ENCODE measurements at places on chromosomes 13 and 19.

DNA sequence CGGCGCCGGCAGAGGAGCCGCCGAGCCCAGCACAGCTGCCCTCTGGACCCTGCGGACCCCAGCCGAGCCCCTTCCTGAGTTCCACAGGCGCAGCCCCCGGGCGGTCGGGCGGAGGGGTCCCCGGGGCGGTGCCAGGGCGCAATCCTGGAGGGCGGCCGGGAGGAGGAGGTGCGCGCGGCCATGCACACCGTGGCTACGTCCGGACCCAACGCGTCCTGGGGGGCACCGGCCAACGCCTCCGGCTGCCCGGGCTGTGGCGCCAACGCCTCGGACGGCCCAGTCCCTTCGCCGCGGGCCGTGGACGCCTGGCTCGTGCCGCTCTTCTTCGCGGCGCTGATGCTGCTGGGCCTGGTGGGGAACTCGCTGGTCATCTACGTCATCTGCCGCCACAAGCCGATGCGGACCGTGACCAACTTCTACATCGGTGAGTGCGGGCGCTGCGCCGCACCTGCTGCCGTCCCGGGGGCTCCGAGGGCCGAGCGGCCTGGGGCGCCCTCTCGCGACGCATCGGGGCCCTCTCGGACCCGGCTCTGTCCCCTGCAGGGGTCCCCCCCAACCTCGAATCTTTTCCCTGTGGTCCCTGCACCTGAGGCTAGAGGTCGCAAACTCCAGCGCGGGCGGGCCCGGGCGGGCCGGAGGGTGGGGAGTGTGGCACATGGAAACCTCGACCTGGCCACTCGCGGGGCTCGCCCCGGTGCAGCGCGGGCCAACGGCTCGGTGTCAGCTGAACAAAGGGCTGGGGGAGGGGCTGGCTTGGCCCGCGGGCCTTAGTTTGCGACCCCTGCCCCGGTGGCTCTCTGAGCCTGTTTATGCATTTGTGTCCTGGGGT lies at the start of gene KISS1R:
Gene KISS1R (plus strand): TSS at position 11 of the 829 bp plus-strand sequence. CDS start 170 bp downstream, at position 181.
- H3K36me3 ChIP-seq: no peaks in the 10 kb centered on the region
- peaks cover 25% of the 10 kb centered on the region for H3K27me3 ChIP-seq
- H3K4me3 ChIP-seq: peak within 1 kb of the TSS; percentile 31
- H3K4me1 ChIP-seq: peaks cover 41% of the 10 kb centered on the region
- no peak for DNase-seq

DNA sequence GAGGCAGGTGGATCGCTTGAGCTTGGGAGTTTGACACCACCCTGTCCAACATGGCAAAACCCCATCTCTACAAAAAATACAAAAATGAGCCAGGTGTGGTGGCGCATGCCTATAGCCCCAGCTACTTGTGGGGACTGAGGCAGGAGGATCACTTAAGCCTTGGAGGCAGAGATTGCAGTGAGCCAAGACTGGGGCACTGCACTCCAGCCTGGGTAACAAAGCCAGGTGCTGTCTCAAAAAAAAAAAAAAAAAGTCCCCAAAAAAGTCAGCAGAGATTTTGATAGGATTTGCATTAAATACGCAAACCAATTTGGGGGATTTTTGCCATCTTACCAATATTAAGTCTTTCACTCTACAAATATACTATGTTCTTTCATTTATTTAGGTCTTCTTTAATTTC lies 21.7 kb upstream of the RPL21 start:
- no peak overlapping the region for H3K27ac ChIP-seq
- H3K4me1 ChIP-seq: no peaks in the 10 kb centered on the region
- no peak for DNase-seq
- H3K36me3 ChIP-seq: no peaks in the 10 kb centered on the region

DNA sequence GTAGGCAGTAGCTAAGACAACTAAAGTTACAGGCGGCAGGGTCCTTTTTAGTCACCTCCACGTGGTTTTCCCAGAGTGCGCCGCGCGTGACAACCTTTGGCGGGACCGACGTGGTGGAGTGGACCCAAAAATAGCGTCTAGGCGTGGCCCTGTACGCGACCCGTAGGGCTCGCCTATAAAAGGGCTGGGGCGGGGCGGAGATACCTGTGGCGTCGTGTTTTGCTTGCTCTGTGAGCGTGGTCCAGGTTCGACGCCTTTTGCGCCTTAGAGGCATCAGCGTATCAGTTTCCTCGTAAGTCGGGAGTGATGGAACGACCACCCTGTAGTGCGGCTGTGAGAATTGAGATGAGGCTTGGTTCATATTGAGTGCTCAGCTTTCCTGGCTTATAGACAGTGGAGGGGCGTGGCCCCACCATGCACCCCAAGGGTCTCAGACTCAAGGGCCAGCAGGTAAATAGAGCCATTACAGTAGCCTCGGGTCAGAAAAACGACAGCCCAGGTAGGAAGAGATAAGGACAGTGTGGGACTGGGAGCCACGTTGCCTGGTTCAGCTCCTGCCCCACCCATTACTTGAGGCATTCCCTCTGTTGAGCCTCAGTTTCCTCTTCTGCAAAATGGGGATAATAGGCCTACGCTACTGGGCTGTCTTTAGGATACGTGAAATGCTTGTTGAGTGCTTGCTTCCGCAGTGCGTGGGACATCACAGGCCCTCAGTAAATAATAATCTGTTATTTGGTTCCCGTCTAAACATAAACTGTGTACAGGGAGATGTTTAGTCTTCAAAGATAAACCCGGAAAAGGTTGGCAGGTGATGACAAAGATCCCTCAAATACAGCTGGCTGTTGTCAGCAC lies 693 bp upstream of the TMED1 start:
- H3K4me3 ChIP-seq: peak overlapping the region; percentile 65
- peak overlapping the region; percentile 96 for H3K27ac ChIP-seq
- peaks cover 14% of the 10 kb centered on the region for H3K4me1 ChIP-seq
- H3K27me3 ChIP-seq: no peaks in the 10 kb centered on the region
- H3K36me3 ChIP-seq: peaks cover 7% of the 10 kb centered on the region
- DNase-seq: no peak

- no peak overlapping the region for H3K4me3 ChIP-seq
- H3K27me3 ChIP-seq: no peaks in the 10 kb centered on the region
- no peak for DNase-seq
- no peak overlapping the region for H3K27ac ChIP-seq
- H3K4me1 ChIP-seq: peaks cover 12% of the 10 kb centered on the region
- no peaks in the 10 kb centered on the region for H3K36me3 ChIP-seq
Observed at GRCh38 chr19:48881741-48882657, 9.8 kb downstream of the PPP1R15A start.

GRCh38 chr13:25775986-25776385 lies 275.8 kb downstream of the SHISA2 start:
- DNase-seq: no peak
- H3K27ac ChIP-seq: no peak overlapping the region
- H3K4me1 ChIP-seq: no peaks in the 10 kb centered on the region
- no peaks in the 10 kb centered on the region for H3K27me3 ChIP-seq

GRCh38 chr13:66951426-66951825 lies 278.7 kb downstream of the PCDH9 start:
- H3K4me1 ChIP-seq: no peaks in the 10 kb centered on the region
- no peaks in the 10 kb centered on the region for H3K27me3 ChIP-seq
- H3K4me3 ChIP-seq: no peak overlapping the region
- DNase-seq: no peak

DNA sequence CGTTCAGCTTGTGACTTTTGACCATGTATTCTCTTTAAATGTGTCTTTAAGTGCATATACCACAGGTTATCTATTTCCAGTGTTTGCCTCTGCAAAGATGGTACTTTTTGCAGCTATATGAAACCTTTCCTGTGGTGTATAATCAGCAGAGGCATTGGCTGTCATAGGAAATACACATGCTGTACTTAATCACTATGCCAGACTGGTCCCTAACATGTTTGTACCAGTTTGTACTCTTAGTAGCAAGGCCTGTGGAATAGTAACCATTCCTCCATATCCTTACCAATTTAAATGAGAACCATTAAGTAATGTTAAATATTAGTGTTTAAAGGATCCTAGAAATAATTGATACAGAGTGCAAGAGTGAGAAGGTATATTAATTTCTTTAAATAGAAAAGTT lies 69.8 kb downstream of the CDK8 start:
- H3K27me3 ChIP-seq: no peaks in the 10 kb centered on the region
- H3K4me1 ChIP-seq: peaks cover 27% of the 10 kb centered on the region
- H3K4me3 ChIP-seq: no peak overlapping the region
- H3K36me3 ChIP-seq: no peaks in the 10 kb centered on the region
- DNase-seq: no peak
- H3K27ac ChIP-seq: no peak overlapping the region

DNA sequence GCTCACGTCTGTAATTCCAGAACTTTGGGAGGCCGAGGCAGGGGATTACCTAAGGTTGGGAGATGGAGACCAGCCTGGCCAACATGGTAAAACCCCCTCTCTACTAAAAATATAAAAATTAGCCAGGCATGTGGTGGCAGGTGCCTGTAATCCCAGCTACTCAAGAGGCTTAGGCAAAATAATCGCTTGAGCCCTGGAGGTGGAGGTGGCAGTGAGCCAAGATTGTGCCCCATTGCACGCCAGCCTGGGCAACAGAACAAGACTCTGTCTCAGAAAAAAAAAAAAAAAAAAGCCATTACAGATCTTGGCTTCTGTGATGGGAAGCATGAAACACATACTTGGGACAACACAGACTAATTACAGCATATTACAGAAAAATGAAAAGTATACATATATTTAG lies 1404.5 kb upstream of the SPRY2 start:
- no peaks in the 10 kb centered on the region for H3K4me1 ChIP-seq
- no peaks in the 10 kb centered on the region for H3K27me3 ChIP-seq
- no peaks in the 10 kb centered on the region for H3K36me3 ChIP-seq
- H3K4me3 ChIP-seq: no peak overlapping the region

- H3K4me1 ChIP-seq: peaks cover 62% of the 10 kb centered on the region
- DNase-seq: no peak
- no peaks in the 10 kb centered on the region for H3K36me3 ChIP-seq
- H3K27ac ChIP-seq: no peak overlapping the region
Observed at GRCh38 chr13:30299786-30300185, 7.6 kb downstream of the KATNAL1 start.

DNA sequence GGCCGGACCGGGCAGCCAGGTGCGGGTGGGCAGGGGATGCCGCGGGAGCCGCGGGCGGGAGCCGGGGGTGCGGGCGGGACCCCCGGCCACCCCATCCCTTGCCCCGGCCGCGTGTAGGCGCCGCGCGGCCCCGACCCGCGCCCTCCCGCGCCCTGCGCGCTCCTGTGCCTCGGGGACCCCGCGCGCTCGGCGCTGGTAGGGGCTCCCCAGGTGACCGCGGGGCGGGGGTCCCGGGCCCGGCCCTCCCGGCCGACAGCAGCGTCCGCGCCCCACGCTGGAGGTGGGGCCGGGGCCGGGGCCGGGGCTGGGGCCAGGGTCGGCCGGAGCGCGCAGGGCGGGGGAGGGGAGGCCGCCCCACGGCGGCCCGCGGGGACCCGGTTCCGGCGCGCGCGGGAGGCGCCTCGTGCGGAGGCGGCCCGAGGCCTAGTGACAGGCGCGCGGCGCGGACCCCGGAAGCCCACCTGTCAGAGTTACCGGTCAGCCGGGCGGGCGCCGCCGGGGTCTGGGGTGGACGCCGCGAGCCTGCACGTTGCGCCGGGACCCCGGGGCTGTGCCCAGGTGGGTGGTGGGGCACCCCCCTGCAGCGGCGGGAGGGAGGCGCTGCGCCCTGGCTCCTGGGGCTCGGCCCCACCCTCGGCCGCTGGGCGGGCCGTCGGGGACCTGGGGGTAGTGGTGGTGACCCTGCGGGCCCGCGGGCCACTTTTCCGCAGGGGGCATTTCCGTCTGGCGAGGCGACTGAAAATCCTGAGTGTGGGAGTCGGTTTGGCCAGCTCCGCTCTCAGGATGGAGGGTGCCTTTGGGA lies 518 bp downstream of the TFDP1 start:
- peak overlapping the region; percentile 52 for H3K4me3 ChIP-seq
- H3K27me3 ChIP-seq: no peaks in the 10 kb centered on the region
- H3K4me1 ChIP-seq: peaks cover 29% of the 10 kb centered on the region
- H3K36me3 ChIP-seq: no peaks in the 10 kb centered on the region

GRCh38 chr13:81683521-81683920 lies 1342.6 kb upstream of the SPRY2 start:
- H3K27me3 ChIP-seq: no peaks in the 10 kb centered on the region
- no peak overlapping the region for H3K4me3 ChIP-seq
- DNase-seq: no peak
- no peaks in the 10 kb centered on the region for H3K4me1 ChIP-seq

GRCh38 chr13:66424422-66424821 lies 805.7 kb downstream of the PCDH9 start:
- no peak overlapping the region for H3K27ac ChIP-seq
- no peak for DNase-seq
- no peaks in the 10 kb centered on the region for H3K4me1 ChIP-seq
- H3K27me3 ChIP-seq: no peaks in the 10 kb centered on the region
- H3K4me3 ChIP-seq: no peak overlapping the region

DNA sequence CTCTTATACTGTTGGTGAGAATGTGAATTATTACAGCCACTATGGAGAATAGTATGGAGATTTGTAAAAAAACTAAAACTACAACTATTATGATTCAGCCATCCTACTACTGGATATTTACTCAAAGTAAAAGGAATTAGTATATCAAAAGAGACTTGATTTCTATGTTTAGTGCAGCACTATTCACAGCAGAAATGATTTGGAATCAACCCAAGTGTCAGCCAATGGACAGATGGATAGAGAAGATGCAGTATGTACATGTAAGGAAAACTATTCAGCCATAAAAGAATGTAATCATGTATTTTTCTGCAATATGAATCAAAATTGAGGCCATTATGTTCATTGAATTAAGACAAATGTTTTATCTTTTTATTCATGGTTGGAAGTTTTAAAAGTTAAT lies 1705.5 kb downstream of the SLITRK1 start:
- H3K4me3 ChIP-seq: no peak overlapping the region
- H3K27ac ChIP-seq: no peak overlapping the region
- H3K4me1 ChIP-seq: no peaks in the 10 kb centered on the region
- no peaks in the 10 kb centered on the region for H3K27me3 ChIP-seq

DNA sequence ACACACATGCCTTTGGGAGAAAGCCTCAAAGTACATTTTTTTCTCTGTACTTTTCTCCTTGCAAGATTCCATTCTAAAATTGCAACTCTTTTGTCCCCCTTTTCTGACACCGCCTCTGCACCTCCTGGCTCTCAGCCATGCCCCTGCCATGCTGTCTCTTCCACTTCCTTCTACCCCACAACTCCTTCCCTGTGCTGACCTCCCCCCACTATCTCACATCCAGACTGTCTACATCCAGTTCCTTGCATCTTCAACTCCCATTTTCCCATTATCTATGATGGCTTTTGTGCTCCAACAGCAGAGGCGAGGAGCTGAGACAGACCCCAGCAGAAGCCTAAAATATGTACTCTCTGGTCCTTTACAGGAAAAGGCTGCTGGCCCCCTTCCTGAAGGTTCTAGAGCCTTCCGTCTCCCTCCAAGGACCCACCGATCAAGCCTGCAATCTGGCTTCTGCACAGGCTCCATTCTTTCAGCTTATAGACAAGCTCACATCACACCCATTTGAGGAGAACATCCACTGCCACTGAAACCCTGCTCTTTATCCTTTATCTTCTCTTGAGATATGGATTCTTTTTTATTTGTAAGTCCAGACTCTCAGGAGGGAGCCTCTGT lies 50.2 kb downstream of the RFX2 start:
- no peak overlapping the region for H3K4me3 ChIP-seq
- no peaks in the 10 kb centered on the region for H3K36me3 ChIP-seq
- peak overlapping the region; percentile 63 for H3K27ac ChIP-seq
- H3K27me3 ChIP-seq: no peaks in the 10 kb centered on the region

GRCh38 chr13:98960606-98961502 lies 17.0 kb downstream of the DOCK9 start:
- H3K27me3 ChIP-seq: no peaks in the 10 kb centered on the region
- peaks cover 32% of the 10 kb centered on the region for H3K4me1 ChIP-seq
- no peaks in the 10 kb centered on the region for H3K36me3 ChIP-seq
- no peak for DNase-seq

- H3K4me3 ChIP-seq: no peak overlapping the region
- H3K4me1 ChIP-seq: peaks cover 15% of the 10 kb centered on the region
- no peaks in the 10 kb centered on the region for H3K36me3 ChIP-seq
- no peaks in the 10 kb centered on the region for H3K27me3 ChIP-seq
- H3K27ac ChIP-seq: no peak overlapping the region
Observed at GRCh38 chr13:113552786-113553434, 31.6 kb upstream of the TFDP1 start.
